ENCODE measurements at places on chromosomes 12 and 14.

- DNase-seq, result peak; percentile 40
These were observed 68.5 kb downstream of the PPFIBP1 start for GRCh38 chr12:27592548-27592947.

DNA sequence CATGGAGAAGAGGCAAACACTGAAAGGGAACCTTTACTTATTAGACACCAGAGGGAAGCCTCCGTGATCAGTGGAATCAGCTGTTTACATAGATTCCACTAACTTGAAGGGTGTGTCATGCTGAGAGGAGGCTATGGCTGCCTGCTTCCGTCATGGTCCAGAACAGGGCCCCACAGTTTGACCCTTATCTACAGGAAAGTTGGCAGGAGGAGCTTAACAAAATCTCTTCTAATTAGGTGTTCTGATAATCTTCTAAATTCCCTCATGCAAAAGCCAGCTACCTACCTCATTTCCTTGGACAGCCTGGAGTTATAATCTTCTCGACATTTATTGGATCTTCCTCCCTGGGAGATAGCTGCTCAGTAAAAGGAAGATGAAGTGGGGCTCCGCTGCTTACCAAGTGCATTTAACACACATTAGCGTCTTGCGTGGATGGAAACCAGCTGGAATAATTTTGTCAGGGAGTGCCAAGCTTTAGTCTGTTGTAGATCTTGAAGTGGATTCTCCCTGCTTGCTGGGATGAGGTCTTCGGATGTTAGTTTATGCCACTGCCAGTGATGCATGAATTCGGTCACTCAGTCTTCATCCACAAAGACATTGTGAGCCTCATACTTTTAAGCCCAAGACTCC, 171.0 kb downstream of the PAH start:
- no peak for DNase-seq

- DNase-seq, result no peak
These were observed 261.4 kb downstream of the TTC8 start for GRCh38 chr14:89085737-89086382.

GRCh38 chr14:87156878-87157277, 836.1 kb downstream of the GALC start:
- DNase-seq, result no peak

DNA sequence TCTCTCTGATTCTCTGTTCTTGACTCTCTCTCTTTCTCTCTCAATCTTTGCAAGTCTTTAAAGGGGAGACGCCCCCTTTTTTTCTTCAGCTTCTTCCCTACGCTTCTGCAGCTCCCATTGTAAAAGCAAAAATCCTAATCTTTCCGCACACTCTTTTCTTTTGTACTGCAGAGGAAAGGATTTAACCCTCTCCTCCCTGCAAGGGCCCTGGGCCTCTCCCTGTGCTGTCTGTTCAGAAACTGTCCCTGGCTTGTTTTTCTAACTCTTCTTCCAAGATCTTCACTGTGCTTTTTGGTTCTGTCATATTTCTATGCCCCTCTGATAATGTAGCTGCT, 10.9 kb upstream of the SALL2 start:
- DNase-seq, result no peak

Measured in GM13976 (cell line).